Activated CD4-positive, alpha-beta T cell treated with anti-CD3 and anti-CD28 coated beads, Interleukin-2, amount 50 U/mL, for 48 hours (primary cell): ENCODE measurements at places on chromosomes 5 and 9.

- DNase-seq = no peak
Observed at GRCh38 chr5:179313849-179314521, 31.3 kb downstream of the ADAMTS2 start.

- no peak for DNase-seq
Observed at GRCh38 chr9:14288433-14288832, 25.5 kb downstream of the NFIB start.

DNA sequence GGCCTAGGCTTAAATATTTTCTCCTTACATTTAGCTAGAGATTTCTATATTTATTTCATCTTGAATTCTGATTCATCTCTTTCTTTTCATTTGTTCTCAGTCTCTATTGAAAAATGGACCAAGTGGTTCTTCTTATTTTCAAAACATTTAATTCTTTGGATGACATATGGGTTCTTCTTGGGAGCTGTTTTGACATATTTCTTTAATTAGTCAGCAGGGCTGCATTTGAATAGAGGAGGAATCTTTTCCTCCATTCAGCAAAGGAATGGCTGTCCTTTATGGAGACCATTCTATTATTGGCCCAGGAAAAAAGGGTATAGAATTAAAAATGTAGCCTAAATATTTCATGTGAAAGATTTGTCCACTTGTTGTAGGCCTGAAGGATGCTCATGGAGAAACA lies 109.9 kb downstream of the RPS23 start:
- DNase-seq = no peak

- no peak for DNase-seq
Observed at GRCh38 chr5:113757508-113757907, 244.0 kb downstream of the YTHDC2 start.

- DNase-seq = no peak
Observed at GRCh38 chr5:180114304-180115003, 42.9 kb upstream of the RNF130 start.

- DNase-seq = no peak
Observed at GRCh38 chr9:111726949-111727348, 65.5 kb downstream of the GNG10 start.

- DNase-seq = no peak
Observed at GRCh38 chr5:72407541-72407940, 87.4 kb downstream of the PTCD2 start.

- DNase-seq = no peak
Observed at GRCh38 chr5:57531333-57531732, 48.7 kb upstream of the ACTBL2 start.

DNA sequence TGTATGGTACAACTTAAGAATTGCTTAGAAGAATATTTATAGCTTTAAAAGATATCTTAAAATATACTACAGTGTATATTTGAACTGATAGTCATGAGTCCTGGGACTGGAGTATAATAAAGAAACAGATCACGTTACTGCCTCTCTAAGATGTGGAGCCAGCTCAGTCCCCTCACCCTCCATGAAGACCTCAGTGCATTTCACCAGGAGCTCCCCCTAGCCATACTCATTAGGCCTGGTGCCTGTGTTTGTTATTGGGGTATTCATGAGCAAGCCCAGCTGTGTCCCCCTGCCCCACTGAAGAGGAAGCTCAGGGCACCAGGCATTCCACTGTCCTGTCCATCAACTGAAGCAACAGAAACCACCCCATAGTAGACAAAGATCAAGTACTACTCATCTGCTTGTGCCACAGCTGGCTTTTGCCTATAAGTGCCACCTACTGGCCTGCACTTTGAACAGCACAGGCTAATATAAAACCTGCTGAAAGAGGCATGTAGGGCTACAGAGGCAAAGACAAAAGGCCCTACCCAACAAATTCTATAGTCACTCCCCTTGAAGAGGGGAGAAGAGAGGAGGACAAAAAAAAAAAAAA lies 850.2 kb upstream of the NUDT12 start:
- DNase-seq = no peak

- DNase-seq = no peak
Observed at GRCh38 chr5:89956838-89957237, 452.7 kb downstream of the CETN3 start.

GRCh38 chr9:136115206-136115605 lies 3.5 kb downstream of the TMEM250 start:
- no peak for DNase-seq

DNA sequence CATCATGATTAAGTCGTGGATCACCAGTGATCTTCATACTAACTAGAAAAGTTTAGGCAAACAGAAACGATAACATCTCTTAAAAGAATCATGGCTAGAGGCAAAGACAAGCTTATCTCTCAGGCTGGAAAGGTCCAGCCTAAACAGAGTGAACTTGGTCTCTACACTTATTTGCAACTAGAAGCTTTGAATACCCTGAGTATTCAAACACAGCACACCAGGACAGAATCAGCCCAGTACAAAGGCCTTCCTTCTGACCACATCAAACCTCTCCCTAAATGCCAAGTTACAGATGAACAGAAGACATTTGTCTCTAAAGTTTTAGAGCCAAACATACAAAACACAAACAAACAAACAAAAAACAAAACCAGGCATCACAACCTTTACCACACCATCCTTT lies 57.2 kb downstream of the ELAVL2 start:
- DNase-seq = no peak

DNA sequence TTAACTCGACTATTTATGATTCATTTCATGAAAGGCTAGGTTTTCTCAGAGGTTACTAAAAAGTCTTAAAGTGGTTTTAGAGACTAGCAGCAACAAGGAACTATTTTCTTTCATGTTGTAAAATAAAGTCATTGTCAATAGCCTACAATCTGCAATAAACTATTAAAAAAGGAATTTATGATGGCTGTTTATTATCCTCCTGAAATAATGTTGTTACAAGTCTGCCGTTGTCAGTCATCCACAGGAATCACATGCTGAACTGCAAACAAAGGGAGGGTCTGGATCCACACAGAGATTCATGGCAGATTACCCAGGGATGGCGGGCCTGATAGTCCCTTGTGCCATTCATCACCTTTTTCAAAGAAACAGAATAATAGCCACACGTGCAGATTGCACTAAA lies 49.2 kb downstream of the TMEM174 start:
- DNase-seq = no peak
